ENCODE measurements at places on chromosomes 5 and 9. TPM values are rescaled to one million over a fixed set of nuclear protein-coding genes. Genes with fewer than 3 reads are reported as not detected.

FREM1 gene
- total RNA-seq, result 8.4 TPM

PIP5KL1 gene
- total RNA-seq, result 13.0 TPM

TOR4A gene
- total RNA-seq, result 14.2 TPM

STC2 gene
- 4.8 TPM for total RNA-seq

IL13 gene
- total RNA-seq, result not detected

PIGO gene
- total RNA-seq, result 34.9 TPM

IL31RA gene
- not detected for total RNA-seq

- DNase-seq, result no peak
- H3K27me3 ChIP-seq, result no peaks in the 10 kb centered on the region
- H3K27ac ChIP-seq, result no peak overlapping the region
- no peaks in the 10 kb centered on the region for H3K36me3 ChIP-seq
Measured at GRCh38 chr5:87674235-87674634, 261.5 kb upstream of the CCNH start.

DNA sequence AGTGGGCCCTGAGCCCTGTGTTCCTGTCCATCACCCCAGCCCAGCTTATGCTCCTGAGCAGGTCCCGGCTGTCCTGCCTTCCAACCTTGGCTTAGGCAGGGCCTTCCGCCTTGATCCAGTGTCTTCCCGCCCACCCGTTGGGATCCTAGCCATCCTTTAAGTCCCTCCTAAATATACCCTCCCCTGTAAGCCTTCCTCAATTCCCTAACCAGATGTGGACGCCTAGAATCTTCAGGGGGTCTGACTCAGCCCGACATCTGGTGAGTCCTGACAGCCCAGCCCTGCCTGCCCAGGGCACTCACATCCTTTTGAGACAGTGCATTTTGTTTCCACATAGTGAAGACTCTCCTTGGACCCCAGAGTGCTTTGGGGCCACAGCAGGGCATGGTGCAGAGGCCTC, 23.7 kb downstream of the SLC6A7 start:
- H3K36me3 ChIP-seq, result no peaks in the 10 kb centered on the region
- H3K4me3 ChIP-seq, result no peak overlapping the region
- peaks cover 13% of the 10 kb centered on the region for H3K27me3 ChIP-seq
- H3K27ac ChIP-seq, result no peak overlapping the region

- no peak overlapping the region for H3K4me3 ChIP-seq
- no peak overlapping the region for H3K27ac ChIP-seq
- DNase-seq, result no peak
- H3K36me3 ChIP-seq, result peaks cover 8% of the 10 kb centered on the region
- H3K27me3 ChIP-seq, result no peaks in the 10 kb centered on the region
- H3K4me1 ChIP-seq, result no peaks in the 10 kb centered on the region
Measured at GRCh38 chr5:127400946-127401670, 110.5 kb downstream of the MEGF10 start.

GRCh38 chr5:139655727-139656271, 7.7 kb downstream of the CXXC5 start:
- peak overlapping the region; percentile 83 for H3K27ac ChIP-seq
- H3K27me3 ChIP-seq, result no peaks in the 10 kb centered on the region
- H3K4me3 ChIP-seq, result no peak overlapping the region
- DNase-seq, result no peak
- no peaks in the 10 kb centered on the region for H3K36me3 ChIP-seq

GRCh38 chr5:168135897-168136296, 155.5 kb upstream of the WWC1 start:
- H3K36me3 ChIP-seq, result no peaks in the 10 kb centered on the region
- no peak overlapping the region for H3K4me3 ChIP-seq
- no peaks in the 10 kb centered on the region for H3K27me3 ChIP-seq
- H3K27ac ChIP-seq, result no peak overlapping the region
- no peak for DNase-seq
- H3K4me1 ChIP-seq, result peaks cover 12% of the 10 kb centered on the region

DNA sequence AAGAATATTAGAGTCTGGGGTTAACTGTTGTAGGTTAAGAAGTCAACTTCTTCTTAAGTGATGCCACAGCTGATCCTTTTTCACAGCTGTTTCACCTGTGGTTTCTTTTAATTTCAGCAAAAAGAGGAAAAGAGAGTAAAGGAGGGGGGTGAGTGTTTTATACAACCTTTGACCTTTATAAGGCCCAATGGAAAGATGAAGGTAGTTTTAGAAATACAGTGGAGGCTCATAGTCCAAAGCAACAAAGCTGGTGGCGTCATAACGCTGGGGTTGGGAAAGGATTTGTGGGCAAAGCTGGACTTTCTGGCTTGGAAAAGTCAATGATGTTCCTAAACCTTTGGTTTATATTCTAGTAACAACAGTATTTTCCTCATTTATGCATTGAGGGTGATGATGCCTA, 49.5 kb downstream of the RCL1 start:
- no peak for DNase-seq
- H3K4me1 ChIP-seq, result no peaks in the 10 kb centered on the region
- H3K27me3 ChIP-seq, result no peaks in the 10 kb centered on the region
- no peak overlapping the region for H3K4me3 ChIP-seq

- no peak for DNase-seq
- H3K4me3 ChIP-seq, result no peak overlapping the region
- H3K27ac ChIP-seq, result no peak overlapping the region
- no peaks in the 10 kb centered on the region for H3K4me1 ChIP-seq
- H3K27me3 ChIP-seq, result no peaks in the 10 kb centered on the region
Measured at GRCh38 chr5:5767286-5767928, 344.9 kb downstream of the ICE1 start.

DNA sequence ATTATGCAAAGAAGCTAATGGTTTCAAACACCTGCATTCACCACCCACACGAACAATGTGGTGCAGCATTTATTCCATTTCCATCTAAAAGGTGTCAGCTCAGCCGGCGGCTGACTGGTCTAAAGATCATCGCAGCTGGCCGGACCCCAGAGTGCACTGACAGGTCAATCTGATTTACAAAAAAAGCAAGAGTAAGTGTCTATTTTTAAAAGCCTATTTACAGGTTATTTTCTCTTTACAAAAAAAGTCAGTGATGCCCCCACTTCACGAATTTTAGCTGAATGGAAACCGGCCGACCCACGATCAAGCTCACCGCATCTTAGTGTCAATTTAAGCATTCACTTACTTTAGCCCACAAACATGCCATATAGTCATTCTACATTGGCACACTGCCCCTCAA, 58.3 kb downstream of the SEMA4D start:
- H3K4me1 ChIP-seq, result no peaks in the 10 kb centered on the region
- DNase-seq, result no peak
- no peak overlapping the region for H3K4me3 ChIP-seq
- no peaks in the 10 kb centered on the region for H3K27me3 ChIP-seq

DNA sequence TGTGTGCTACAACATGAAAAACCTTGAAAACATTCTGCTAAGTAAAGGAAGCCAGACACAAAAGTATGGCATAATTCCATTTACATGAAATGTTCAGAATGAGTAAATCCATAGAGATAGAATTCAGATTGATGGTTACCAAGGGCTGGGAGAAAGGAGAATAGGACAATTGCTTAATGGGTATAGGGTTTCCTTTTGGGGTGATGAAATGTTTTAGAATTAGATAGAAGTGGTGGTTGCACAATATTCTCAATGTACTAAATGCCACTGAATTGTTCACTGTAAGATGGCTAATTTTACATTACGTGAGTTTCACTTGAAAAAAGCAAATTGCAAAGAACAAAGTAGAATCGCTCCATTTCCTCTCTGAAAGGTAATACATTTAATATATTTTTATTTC, 43.0 kb upstream of the GAS1 start:
- H3K36me3 ChIP-seq, result no peaks in the 10 kb centered on the region
- DNase-seq, result no peak
- no peaks in the 10 kb centered on the region for H3K27me3 ChIP-seq
- H3K4me1 ChIP-seq, result no peaks in the 10 kb centered on the region
- no peak overlapping the region for H3K27ac ChIP-seq
- H3K4me3 ChIP-seq, result no peak overlapping the region

DNA sequence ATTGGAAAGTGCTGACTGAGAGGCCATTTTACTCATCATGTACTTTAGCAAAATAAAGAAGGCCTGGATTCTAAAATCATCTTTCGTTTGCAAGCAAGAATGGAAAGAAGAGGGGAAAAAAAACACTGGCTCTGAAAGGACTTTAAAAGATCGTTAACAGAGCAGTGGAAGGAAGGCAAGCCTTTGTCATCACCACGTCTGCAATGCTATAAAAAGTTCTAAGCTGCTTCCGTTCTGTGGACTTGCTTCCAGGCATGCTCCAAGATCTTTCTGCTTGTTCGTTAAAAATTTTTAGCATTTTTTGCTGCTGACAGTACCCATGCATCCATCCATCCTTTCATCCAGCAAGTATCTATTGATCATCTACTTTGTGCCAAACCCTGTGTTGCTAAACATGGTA, 226.5 kb downstream of the GABBR2 start:
- DNase-seq, result no peak
- H3K27me3 ChIP-seq, result no peaks in the 10 kb centered on the region
- H3K27ac ChIP-seq, result no peak overlapping the region
- H3K4me1 ChIP-seq, result no peaks in the 10 kb centered on the region
- H3K36me3 ChIP-seq, result no peaks in the 10 kb centered on the region

- no peaks in the 10 kb centered on the region for H3K4me1 ChIP-seq
- H3K4me3 ChIP-seq, result no peak overlapping the region
- H3K27ac ChIP-seq, result no peak overlapping the region
Measured at GRCh38 chr5:6468104-6468503, 19.4 kb downstream of the UBE2QL1 start.

GRCh38 chr5:161403121-161403520, 143.4 kb downstream of the GABRB2 start:
- no peak for DNase-seq
- no peak overlapping the region for H3K27ac ChIP-seq
- no peak overlapping the region for H3K4me3 ChIP-seq
- H3K27me3 ChIP-seq, result no peaks in the 10 kb centered on the region
- peaks cover 18% of the 10 kb centered on the region for H3K4me1 ChIP-seq
- H3K36me3 ChIP-seq, result no peaks in the 10 kb centered on the region

DNA sequence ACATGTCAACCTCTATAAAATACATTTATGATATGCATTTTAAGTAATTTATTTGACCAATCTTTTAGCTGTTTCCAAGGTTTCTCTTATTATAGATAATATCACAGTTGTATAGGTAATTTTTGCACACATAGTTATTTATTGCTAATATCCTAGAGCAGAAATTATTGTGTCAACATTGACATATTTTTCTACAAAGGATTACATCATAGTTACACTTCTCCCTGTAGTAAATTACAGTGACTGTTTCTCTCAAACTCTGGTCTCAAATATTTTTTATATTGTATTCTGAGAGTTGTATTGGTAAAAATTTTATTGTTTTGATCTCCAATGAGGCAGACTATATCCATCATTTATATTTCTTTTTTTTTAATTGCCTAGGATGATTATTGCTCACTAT, 714.4 kb upstream of the CDH6 start:
- H3K36me3 ChIP-seq, result no peaks in the 10 kb centered on the region
- H3K27ac ChIP-seq, result no peak overlapping the region
- no peaks in the 10 kb centered on the region for H3K27me3 ChIP-seq
- no peaks in the 10 kb centered on the region for H3K4me1 ChIP-seq

- no peak overlapping the region for H3K27ac ChIP-seq
- H3K4me1 ChIP-seq, result no peaks in the 10 kb centered on the region
- no peaks in the 10 kb centered on the region for H3K36me3 ChIP-seq
- no peaks in the 10 kb centered on the region for H3K27me3 ChIP-seq
- no peak for DNase-seq
Measured at GRCh38 chr5:35736280-35736679, 118.6 kb downstream of the SPEF2 start.
